Sigmoid colon (tissue), 7 donors: ENCODE measurements at places on chromosomes 2 and 18. TPM values are rescaled to one million over a fixed set of nuclear protein-coding genes. Genes with fewer than 3 reads are reported as not detected.

The CDH20 gene
- total RNA-seq, result 0.27 TPM

The MREG gene
- total RNA-seq, result 1.4 TPM

The PTPRN gene
- total RNA-seq, result 1.2 TPM

DNA sequence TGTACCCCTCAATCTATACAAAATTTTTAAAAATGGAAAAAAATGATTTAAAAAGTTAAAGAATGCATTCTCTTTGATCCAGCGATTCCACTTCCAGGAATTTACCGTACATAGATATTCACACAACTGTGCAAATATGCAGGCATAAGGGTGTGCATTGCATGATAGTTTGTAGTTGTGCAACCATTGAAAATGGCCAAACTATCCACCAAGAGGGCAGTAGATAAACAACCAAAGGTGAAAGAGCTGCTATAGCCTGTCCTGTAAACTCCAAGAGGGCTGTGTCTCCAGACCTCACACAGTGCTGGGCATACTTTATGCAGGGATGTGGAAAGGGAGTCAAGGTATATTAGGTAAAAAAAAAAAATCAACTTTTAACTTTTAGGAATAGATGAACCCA, 116.5 kb upstream of the NEDD4L start:
- no peak overlapping the region for H3K27ac ChIP-seq
- no peak overlapping the region for H3K4me3 ChIP-seq
- H3K36me3 ChIP-seq, result no peaks in the 10 kb centered on the region
- H3K4me1 ChIP-seq, result no peaks in the 10 kb centered on the region
- H3K27me3 ChIP-seq, result no peaks in the 10 kb centered on the region

DNA sequence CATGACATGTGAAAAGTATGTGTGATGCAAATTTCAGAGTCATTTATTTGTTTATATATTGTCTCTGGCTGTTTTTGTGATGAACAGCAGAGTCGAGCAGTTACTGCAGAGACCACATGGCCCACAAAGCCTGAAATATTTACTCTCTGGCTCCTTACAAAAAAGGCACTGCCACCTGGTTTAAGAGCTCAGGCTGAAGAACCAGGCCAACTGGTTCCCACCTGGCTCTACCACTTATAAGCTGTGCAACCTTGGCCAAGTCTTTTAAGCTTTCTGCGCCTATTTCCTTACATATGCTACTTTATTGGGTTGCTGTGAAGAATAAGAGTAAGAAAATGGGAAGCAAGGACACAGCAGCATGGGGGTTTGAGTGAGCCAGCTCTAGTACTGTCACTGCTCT, 207.6 kb downstream of the L3MBTL4 start:
- no peak overlapping the region for H3K4me3 ChIP-seq
- no peaks in the 10 kb centered on the region for H3K27me3 ChIP-seq
- no peak overlapping the region for H3K27ac ChIP-seq
- DNase-seq, result no peak
- H3K4me1 ChIP-seq, result no peaks in the 10 kb centered on the region

GRCh38 chr2:73716543-73717250, 20.4 kb downstream of the TPRKB start:
- H3K36me3 ChIP-seq, result no peaks in the 10 kb centered on the region
- DNase-seq, result no peak
- no peak overlapping the region for H3K4me3 ChIP-seq
- H3K27ac ChIP-seq, result peak overlapping the region; percentile 8
- H3K4me1 ChIP-seq, result no peaks in the 10 kb centered on the region
- no peaks in the 10 kb centered on the region for H3K27me3 ChIP-seq

DNA sequence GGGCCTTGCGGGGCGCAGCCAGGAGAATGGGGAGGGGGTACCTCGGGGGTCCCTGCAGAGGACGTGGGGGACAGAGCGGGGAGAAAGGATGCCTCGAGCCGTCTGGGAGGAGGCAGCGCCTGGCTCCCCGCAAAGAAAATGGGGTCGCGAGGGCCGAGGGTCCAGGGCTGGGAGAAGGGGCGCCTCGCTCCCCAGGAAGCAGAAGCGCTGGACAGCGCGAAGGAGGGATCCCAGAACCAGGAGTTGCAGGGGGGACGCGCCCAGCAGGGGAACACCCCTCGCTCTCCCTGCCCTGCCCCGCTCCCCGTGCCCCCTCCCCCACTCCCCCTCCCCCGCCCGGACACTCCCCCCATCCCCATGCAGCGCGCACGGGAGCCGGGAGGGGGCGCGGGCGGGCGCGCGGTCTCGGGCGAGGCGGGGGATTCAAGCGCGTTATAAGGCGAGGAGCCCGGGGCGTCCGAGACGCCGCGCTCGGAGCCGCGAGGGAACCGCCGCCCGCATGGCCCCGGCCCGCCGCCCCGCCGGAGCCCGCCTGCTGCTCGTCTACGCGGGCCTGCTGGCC, at the start of gene ERFE:
ERFE (plus strand) TSS at position 462 of the 562 bp plus-strand sequence; CDS start at position 500, 38 bp downstream.
- H3K27me3 ChIP-seq, result peaks cover 38% of the 10 kb centered on the region
- H3K4me3 ChIP-seq, result no peak within 1 kb of the TSS
- no peak for DNase-seq
- H3K36me3 ChIP-seq, result no peaks in the 10 kb centered on the region

DNA sequence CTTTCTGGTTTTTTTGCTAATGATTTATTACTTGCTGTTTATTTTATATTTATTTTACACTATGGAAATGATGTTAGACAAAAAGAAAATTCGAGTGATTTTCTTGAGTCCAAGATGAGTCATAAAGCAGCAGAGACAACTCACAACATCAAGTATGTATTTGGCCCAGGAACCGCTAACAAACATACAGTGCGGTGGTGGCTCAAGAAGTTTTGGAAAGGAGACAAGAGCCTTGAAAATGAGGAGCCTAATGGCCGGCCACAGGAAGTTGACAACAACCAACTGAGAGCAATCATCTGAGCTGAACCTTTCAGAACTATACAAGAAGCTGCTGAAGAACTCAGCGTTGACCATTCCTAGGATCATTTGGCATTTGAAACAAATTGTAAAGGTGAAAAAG, 594.1 kb downstream of the SATB2 start:
- no peaks in the 10 kb centered on the region for H3K4me1 ChIP-seq
- DNase-seq, result no peak
- H3K27ac ChIP-seq, result no peak overlapping the region

DNA sequence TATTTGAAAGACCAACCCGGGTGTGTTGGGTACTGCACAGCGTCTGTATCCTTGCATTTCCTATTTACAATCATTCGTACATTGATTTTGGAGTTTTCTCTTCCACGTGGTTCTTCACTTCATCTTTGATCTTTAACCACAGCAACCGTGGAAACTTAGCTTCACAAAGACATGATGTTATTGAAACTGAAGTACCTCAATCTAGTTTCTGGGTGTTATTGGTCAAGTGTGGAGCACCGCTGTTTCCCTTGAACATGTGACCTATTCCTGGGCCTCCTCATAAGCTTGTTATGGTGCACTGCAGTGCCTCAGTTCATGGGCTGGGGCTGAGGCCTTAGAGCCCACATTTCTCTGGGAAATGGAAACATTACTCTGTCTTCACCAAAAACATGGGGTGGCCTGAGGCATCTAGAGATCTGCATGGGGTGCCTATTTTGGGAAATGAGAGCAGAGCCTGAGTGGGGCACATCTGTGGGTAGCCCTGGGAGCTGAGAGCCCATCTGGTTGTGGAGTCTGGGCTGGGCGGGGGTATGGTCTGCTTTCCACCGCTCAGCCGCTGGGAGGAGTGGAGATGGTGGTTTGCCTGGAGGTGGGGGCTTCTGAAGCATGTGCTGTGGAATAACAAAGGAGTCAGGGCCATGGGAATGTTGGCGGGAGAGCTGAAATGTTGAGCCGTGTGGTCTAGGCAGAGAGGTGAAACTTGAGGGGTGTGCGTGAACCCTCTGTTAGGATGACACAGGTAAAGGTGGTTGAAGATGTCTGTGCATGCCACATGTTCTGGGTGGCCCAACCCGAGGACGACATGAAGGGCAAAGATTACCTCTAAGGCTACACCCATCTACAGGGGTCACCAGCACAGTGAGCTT, 37.4 kb downstream of the ZNF236 start:
- no peak for DNase-seq
- H3K4me3 ChIP-seq, result no peak overlapping the region
- no peaks in the 10 kb centered on the region for H3K27me3 ChIP-seq
- H3K27ac ChIP-seq, result no peak overlapping the region
- H3K36me3 ChIP-seq, result peaks cover 11% of the 10 kb centered on the region
- H3K4me1 ChIP-seq, result peaks cover 9% of the 10 kb centered on the region

DNA sequence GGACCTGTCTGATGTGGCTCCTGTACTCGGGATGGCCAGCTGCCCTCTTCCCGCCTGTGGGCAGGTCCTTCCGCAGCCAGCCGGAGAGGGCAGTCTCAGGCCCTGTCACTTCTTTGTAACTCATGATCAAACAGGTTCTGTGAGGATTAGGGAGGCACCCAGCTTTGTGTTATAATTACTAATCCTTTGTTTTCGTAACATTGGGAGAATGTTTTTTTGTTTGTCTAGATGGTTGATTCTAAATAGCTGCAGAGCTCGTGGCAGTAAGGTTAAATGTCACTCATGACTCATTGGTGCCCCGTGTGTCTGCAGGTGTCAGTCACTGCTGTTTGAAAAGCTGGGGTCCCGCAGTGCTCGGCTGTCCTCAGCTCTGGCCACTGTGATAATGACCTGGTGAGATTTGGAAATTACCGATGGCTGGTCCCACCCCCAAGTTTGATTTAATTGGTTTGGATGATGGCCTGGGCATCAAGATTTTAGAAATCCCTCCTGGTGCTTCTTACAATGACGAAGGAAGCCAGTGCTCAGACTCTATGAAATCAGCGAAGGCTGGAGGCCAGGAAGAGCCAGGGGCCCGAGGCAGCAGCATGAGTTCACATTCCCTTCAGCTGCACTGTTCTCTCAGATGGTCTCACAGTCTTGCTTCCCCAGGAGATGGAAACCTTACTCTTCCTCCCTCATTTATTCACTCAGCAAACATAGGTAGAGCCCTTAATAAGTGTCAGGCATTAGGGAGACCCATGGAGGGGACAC, 172.8 kb downstream of the VAPA start:
- no peak overlapping the region for H3K27ac ChIP-seq
- no peak overlapping the region for H3K4me3 ChIP-seq
- H3K36me3 ChIP-seq, result no peaks in the 10 kb centered on the region
- H3K4me1 ChIP-seq, result no peaks in the 10 kb centered on the region
- no peak for DNase-seq
